Stimulated activated CD8-positive, alpha-beta memory T cell treated with anti-CD3 and anti-CD28 coated beads, Interleukin-7, amount 100 ng/mL, for 24 hours (primary cell): ENCODE measurements at places on chromosomes 5 and 9.

GRCh38 chr5:9742848-9743247 lies 112.7 kb upstream of the TAS2R1 start:
- DNase-seq, result no peak

- no peak for DNase-seq
These were observed 199.2 kb downstream of the ADAMTSL1 start for GRCh38 chr9:18673179-18673578.

- DNase-seq, result no peak
These were observed 41.3 kb upstream of the LPCAT1 start for GRCh38 chr5:1564824-1565736.

GRCh38 chr5:39376293-39376714 lies 12.0 kb upstream of the C9 start:
- no peak for DNase-seq

GRCh38 chr9:98977813-98978212 lies 34.1 kb downstream of the COL15A1 start:
- DNase-seq, result no peak

- no peak for DNase-seq
These were observed 339.7 kb downstream of the TMEM232 start for GRCh38 chr5:110386782-110387181.

DNA sequence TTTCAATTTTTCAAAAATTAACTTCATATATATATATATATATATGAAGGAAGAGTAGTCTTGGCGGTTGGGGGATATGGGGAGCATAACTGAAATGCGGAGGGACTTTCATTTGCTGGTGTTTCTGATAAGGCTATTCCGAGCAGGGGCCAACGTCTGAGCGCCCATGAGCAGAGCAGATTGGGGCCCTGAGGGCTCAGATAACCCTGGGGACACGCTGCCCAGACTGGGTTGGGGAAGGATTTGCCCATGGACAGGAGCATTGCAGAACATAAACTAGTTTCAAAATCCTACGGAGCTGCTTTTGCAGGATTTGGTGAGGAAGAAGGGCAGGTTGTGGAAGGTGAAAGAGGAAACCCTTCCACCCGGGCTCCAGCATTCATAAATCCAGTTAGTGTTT lies 240.2 kb downstream of the IRX1 start:
- no peak for DNase-seq

- no peak for DNase-seq
These were observed 268.3 kb downstream of the RAB3C start for GRCh38 chr5:58851153-58851552.

- DNase-seq, result no peak
These were observed 157.8 kb downstream of the MED10 start for GRCh38 chr5:6220346-6221088.
